ENCODE measurements at places on chromosomes 1 and 21.

GRCh38 chr1:67159233-67159632, 7.0 kb upstream of the IL23R start:
- DNase-seq = no peak

- no peak for DNase-seq
These were observed 217.3 kb upstream of the SGIP1 start for GRCh38 chr1:66316464-66317247.

GRCh38 chr1:78090472-78091133, 44.8 kb downstream of the GIPC2 start:
- no peak for DNase-seq

GRCh38 chr1:244062156-244062725, 11.2 kb downstream of the ZBTB18 start:
- no peak for DNase-seq

DNA sequence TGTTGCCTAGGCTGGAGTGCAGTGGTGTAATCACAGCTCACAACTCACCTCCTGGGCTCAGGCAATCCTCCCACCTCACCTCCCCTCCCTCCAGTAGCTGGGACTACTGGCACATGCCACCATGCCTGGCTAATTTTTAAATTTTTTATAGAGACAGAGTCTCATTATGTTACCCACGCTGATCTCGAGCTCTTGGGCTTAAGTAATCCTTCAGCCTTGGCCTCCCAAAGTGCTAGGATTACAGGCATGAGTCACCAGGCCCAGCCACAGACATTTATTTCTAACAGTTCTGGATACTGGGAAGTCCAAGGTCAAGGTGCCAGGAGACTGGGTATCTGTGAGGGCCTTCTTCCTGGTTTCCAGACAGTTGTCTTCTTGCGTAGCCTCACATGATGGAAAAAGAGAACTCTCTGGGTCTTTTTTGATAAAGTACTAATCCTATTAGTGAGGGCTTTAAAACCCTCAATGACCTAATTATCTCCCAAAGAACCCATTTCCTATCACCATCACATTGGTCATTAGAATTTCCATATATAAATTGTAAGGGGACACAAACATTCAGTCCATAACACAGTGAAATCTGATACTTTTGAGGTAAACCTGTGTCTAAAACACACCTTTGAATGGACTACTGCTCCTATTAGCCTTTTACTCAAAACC, 67.9 kb downstream of the PHACTR4 start:
- DNase-seq = no peak

DNA sequence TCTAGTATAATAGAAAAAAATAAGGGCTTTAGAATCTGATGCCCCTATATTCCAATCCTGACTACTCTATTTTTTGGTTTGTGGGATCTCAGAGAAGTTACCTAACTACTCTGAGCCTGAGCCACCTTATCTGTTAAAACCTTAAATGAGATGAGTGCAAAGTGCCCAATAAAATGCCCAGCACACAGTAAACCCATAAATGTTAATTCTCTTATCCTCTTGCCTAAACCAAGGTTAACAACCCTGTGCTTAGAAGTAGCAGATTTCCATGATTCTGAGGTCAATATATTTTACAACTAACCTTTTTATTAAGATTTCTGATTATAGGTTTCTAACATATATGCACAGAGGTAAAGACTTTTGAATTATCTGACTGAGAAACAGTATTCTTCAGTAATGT, 35.8 kb downstream of the DOCK7 start:
- DNase-seq = no peak

All from kidney (tissue), 22 donors.